ENCODE measurements at places on chromosomes 12 and 14.
A peak's percentile ranks its signal among the peaks of the same experiment; 100 is the strongest.

DNA sequence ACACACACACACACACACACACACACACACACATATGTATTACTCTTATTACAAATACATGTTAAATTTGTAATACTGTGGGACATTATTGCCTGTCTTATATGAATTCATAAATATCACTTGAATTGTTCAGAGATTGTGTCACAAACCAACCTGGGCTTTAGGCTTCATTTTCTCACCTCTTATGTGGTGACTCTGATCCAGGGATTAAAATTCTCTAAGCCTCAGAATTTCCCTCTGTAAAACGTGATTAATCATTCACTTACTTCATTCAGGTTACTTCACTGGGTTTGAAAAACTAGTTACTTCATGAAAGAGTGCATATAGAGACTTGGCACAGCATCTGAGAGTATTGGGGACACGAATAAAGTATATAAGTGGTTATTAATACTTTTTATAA lies 240.3 kb upstream of the PDZRN4 start:
- H3K4me3 ChIP-seq: no peak overlapping the region
- no peaks in the 10 kb centered on the region for H3K27me3 ChIP-seq
- H3K36me3 ChIP-seq: no peaks in the 10 kb centered on the region
- no peak overlapping the region for H3K27ac ChIP-seq
- no peaks in the 10 kb centered on the region for H3K4me1 ChIP-seq

- H3K27ac ChIP-seq: no peak overlapping the region
- H3K4me1 ChIP-seq: peaks cover 49% of the 10 kb centered on the region
- no peak for DNase-seq
- H3K4me3 ChIP-seq: peak overlapping the region; percentile 95
- peaks cover 47% of the 10 kb centered on the region for H3K36me3 ChIP-seq
Observed at GRCh38 chr12:94151582-94151981, 3.2 kb downstream of the PLXNC1 start.

DNA sequence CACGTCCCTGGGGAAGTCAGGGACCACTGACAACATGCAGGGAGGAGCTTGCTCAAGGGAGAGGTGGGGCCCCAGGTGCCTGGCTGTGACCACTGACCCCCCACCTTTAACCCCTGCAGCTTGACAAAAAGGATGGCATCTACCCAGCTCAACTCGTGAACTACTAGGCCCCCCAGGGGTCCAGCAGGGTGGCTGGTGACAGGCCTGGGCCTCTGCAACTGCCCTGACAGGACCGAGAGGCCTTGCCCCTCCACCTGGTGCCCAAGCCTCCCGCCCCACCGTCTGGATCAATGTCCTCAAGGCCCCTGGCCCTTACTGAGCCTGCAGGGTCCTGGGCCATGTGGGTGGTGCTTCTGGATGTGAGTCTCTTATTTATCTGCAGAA lies 26.3 kb downstream of the HIP1R start:
- no peak overlapping the region for H3K4me3 ChIP-seq
- peaks cover 7% of the 10 kb centered on the region for H3K4me1 ChIP-seq
- H3K27ac ChIP-seq: no peak overlapping the region
- no peaks in the 10 kb centered on the region for H3K27me3 ChIP-seq
- no peak for DNase-seq

- H3K4me1 ChIP-seq: peaks cover 43% of the 10 kb centered on the region
- no peak for DNase-seq
- peaks cover 41% of the 10 kb centered on the region for H3K36me3 ChIP-seq
- no peak overlapping the region for H3K27ac ChIP-seq
Observed at GRCh38 chr14:89371585-89372511, 45.2 kb downstream of the FOXN3 start.

DNA sequence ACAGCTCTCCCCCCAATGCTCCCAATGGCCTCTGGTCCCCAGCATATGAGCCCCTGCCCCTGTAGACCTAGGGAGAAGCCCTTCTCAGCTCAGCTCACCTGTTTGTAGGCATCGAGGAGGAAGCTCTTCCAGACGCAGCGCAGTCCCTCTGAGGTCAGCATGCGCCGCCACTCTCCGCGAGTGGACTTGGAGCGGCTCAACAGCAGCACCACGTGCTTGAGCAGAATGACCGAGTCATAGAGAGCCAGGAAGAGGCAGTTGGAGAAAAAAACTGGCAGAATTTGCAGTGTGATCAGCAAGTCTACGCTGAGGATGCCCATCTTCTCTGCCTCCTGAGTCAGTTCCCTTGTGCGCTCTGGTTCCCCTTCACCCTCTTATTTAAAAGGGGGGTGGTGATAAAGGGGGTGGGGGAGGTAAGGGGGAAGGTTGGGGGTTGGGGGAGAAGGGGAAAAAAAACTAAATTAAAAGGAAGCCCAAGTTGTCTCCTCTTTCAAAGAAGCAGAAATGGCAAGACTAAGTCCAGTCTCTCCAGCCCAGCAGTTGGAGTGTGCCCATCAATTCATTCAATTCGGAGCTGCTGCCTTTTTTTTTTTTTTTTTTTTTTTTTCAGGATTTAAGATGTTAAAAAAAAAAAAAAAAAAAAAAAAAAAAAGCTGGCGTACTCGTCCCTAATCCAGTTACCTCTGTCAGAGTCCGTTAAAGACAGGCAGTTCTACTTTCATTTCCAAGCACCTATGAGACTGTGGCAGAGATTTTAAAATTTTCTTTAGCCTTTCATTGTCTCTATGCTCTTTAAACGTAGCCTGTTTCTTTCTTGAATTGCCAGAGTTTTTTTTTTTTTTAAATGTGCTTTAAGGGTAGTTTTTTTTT lies at the start of gene DIO2:
Gene DIO2 (minus strand): TSS at position 352 of the 870 bp plus-strand sequence. CDS start 32 bp downstream, at position 320.
- no peaks in the 10 kb centered on the region for H3K27me3 ChIP-seq
- no peaks in the 10 kb centered on the region for H3K4me1 ChIP-seq
- no peak within 1 kb of the TSS for H3K27ac ChIP-seq
- no peaks in the 10 kb centered on the region for H3K36me3 ChIP-seq
- H3K4me3 ChIP-seq: no peak within 1 kb of the TSS

DNA sequence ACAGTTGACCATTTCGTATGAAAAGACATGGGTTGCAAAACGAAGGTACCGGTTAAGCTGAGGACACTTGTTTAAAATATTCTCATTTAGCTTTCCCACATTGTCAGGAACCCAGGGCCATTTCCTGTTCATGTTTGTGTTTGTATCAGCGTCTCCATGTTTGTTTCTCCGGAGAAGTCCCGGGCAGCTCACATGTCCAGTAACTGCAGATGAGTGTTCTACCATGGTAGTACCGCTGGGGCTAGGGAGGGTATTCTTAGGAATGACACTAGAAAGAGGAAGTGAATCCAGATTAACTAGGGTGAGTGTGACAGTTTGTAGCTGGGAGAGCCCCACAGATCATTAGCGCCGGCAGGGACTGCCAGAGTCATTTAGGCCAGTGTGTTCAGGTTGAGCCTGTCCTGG lies 50.0 kb upstream of the EVL start:
- H3K27me3 ChIP-seq: peaks cover 2% of the 10 kb centered on the region
- DNase-seq: no peak
- peaks cover 25% of the 10 kb centered on the region for H3K4me1 ChIP-seq
- no peak overlapping the region for H3K4me3 ChIP-seq

DNA sequence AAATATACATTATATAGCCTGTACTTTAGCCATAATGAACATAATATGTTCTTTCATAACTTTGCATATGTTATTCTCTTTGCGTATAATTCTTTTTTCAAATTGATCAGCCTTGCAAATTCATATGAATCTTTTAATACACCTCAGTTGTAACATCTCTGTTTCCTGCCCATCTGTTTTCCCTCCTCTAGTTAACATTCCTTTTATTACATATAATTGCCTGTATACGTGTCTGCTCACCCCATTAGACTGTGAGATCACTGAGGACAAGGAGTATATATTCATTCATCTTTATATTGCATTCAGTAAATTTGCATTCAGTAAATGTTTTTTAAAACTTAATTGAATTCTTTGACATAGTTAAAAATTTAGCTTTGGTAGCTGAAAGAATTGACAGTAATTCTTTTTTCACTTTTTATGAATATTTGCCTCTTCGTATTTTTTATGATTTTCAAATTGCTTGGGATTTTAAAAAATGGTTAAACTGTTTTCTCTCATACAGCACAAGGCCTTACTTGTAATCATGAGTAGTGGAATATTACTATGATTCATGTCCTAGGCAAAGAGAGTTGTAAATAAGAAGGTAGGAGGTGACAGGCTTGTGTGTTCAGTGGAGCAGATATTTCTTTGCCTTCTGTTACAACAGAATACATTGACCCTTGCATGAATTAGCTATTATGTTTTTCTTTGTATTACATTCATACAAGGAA lies 32.8 kb upstream of the KLHL42 start:
- no peak overlapping the region for H3K4me3 ChIP-seq
- no peaks in the 10 kb centered on the region for H3K27me3 ChIP-seq
- peaks cover 33% of the 10 kb centered on the region for H3K36me3 ChIP-seq
- no peak for DNase-seq

GRCh38 chr12:76080729-76081415 lies 3.6 kb downstream of the NAP1L1 start:
- no peak for DNase-seq
- H3K36me3 ChIP-seq: peaks cover 47% of the 10 kb centered on the region
- H3K27ac ChIP-seq: no peak overlapping the region
- no peak overlapping the region for H3K4me3 ChIP-seq
- H3K4me1 ChIP-seq: peaks cover 60% of the 10 kb centered on the region
- H3K27me3 ChIP-seq: no peaks in the 10 kb centered on the region

- peaks cover 73% of the 10 kb centered on the region for H3K36me3 ChIP-seq
- peaks cover 61% of the 10 kb centered on the region for H3K4me1 ChIP-seq
- DNase-seq: peak; percentile 91
- peak overlapping the region; percentile 44 for H3K4me3 ChIP-seq
Observed at GRCh38 chr14:92615451-92615850, 101.9 kb downstream of the RIN3 start.

- no peaks in the 10 kb centered on the region for H3K27me3 ChIP-seq
- H3K4me3 ChIP-seq: no peak overlapping the region
- H3K36me3 ChIP-seq: no peaks in the 10 kb centered on the region
- H3K4me1 ChIP-seq: peaks cover 8% of the 10 kb centered on the region
Observed at GRCh38 chr14:99522025-99522401, 40.8 kb downstream of the CCNK start.

GRCh38 chr12:118637767-118638370 lies 261.5 kb downstream of the SUDS3 start:
- DNase-seq: no peak
- H3K36me3 ChIP-seq: no peaks in the 10 kb centered on the region
- H3K27me3 ChIP-seq: no peaks in the 10 kb centered on the region
- H3K4me1 ChIP-seq: no peaks in the 10 kb centered on the region

DNA sequence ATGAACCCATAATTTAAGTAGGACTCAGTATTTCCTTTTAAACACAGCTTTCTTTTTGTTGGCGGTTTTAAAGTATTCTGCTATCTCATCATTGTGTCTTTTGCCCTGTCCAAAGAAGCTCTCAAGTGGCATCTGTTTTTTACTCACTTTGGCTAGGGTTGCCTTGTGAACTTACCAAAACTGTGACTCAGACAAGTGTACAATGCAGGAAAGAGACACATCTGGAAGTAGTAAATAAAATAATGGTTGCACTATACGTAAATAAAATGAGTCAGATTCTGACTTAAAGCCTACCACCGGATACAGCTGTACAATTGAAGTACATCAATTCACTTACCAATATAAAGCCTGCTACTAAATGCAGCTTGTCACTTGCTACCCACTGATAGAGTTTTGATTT lies 619.2 kb upstream of the LRFN5 start:
- no peaks in the 10 kb centered on the region for H3K36me3 ChIP-seq
- H3K27ac ChIP-seq: no peak overlapping the region
- H3K4me1 ChIP-seq: no peaks in the 10 kb centered on the region
- no peak overlapping the region for H3K4me3 ChIP-seq

DNA sequence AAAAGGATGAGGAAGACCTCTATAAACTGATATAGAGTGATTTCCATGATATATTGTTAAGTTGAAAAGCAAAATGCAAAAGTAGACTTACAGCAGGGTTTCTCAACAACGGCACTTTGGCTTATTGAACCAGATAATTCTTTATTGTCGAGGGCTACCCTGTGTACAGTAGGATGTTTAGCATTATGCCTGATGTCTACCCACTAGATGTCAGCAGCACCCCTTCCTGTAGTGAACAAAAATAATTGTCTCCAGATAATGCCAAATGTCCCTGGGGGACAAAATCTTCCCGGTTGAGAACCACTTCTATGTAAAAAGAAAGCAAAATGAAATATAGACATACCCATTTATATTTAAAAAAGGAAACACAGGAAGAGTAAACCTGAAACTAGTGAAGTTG lies 32.4 kb downstream of the ABCD2 start:
- H3K27me3 ChIP-seq: no peaks in the 10 kb centered on the region
- DNase-seq: peak; percentile 38
- H3K36me3 ChIP-seq: peaks cover 51% of the 10 kb centered on the region
- H3K27ac ChIP-seq: no peak overlapping the region
- H3K4me1 ChIP-seq: peaks cover 6% of the 10 kb centered on the region

- H3K4me1 ChIP-seq: peaks cover 90% of the 10 kb centered on the region
- H3K27ac ChIP-seq: peak overlapping the region; percentile 91
- H3K36me3 ChIP-seq: peaks cover 46% of the 10 kb centered on the region
- DNase-seq: peak; percentile 70
Observed at GRCh38 chr14:70660967-70661893, 19.5 kb downstream of the TTC9 start.

GRCh38 chr12:123801573-123802178 lies 39.6 kb downstream of the DNAH10 start:
- H3K27ac ChIP-seq: no peak overlapping the region
- no peaks in the 10 kb centered on the region for H3K36me3 ChIP-seq
- DNase-seq: no peak
- peaks cover 2% of the 10 kb centered on the region for H3K27me3 ChIP-seq

DNA sequence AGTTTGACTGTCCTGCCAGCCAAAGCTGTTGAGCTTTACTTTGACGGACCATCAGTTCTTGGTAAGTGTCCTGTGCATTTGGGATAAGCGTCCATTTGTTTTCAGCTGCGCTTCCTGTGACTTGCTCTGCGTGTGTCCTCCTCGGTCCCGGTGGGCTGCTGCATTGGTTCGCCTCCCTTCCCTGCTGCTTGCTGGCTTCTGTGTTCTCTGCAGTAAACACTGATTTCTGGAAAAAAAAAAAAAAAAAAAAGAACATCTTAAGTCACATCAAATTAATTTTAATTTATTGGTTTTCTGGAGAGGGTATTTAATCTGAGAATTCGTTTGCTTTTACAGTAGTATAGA lies 264.1 kb downstream of the SEC23A start:
- H3K4me3 ChIP-seq: no peak overlapping the region
- no peaks in the 10 kb centered on the region for H3K36me3 ChIP-seq
- H3K4me1 ChIP-seq: no peaks in the 10 kb centered on the region
- H3K27me3 ChIP-seq: no peaks in the 10 kb centered on the region

GRCh38 chr12:113297621-113298471 lies 37.1 kb downstream of the SLC8B1 start:
- H3K27me3 ChIP-seq: no peaks in the 10 kb centered on the region
- DNase-seq: no peak
- no peak overlapping the region for H3K27ac ChIP-seq
- H3K4me1 ChIP-seq: peaks cover 9% of the 10 kb centered on the region

GRCh38 chr12:6026998-6027397 lies 81.9 kb upstream of the ANO2 start:
- no peak overlapping the region for H3K4me3 ChIP-seq
- peaks cover 4% of the 10 kb centered on the region for H3K27me3 ChIP-seq
- H3K4me1 ChIP-seq: no peaks in the 10 kb centered on the region
- no peaks in the 10 kb centered on the region for H3K36me3 ChIP-seq
- no peak overlapping the region for H3K27ac ChIP-seq

GRCh38 chr12:42385326-42385841 lies 59.4 kb downstream of the PPHLN1 start:
- H3K4me3 ChIP-seq: no peak overlapping the region
- peaks cover 41% of the 10 kb centered on the region for H3K36me3 ChIP-seq
- no peak for DNase-seq
- no peak overlapping the region for H3K27ac ChIP-seq
- H3K4me1 ChIP-seq: peaks cover 14% of the 10 kb centered on the region

GRCh38 chr12:6279256-6279628 lies 31.2 kb upstream of the PLEKHG6 start:
- H3K36me3 ChIP-seq: no peaks in the 10 kb centered on the region
- H3K27me3 ChIP-seq: peaks cover 19% of the 10 kb centered on the region
- peak overlapping the region; percentile 25 for H3K4me3 ChIP-seq
- H3K27ac ChIP-seq: no peak overlapping the region
- DNase-seq: no peak

Measured in activated CD8-positive, alpha-beta T cell treated with anti-CD3 and anti-CD28 coated beads, Interleukin-2, amount 10 ng/mL, durations not matched to agents 7 days and 5 days (primary cell).